ENCODE measurements at places on chromosomes 13 and 19. TPM values are rescaled to one million over a fixed set of nuclear protein-coding genes. Genes with fewer than 3 reads are reported as not detected.

DNA sequence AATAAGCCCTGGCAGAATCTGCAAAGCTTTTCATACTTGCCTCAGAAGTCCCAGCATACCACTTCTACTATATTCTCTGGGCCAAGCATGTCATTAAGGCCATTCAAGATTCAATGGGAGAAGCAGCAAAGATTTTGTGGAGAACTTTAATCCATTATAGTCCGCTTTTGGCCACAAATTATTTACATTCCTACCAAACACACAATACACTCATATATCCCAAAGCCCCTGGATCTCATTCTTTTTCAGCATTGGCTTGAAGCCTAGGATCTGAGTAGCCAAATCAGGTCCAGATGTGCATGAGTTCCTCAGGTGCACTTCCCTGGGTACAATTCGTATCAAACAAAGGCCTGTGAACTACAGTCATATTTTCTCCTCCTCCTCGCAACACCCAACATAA is 203.4 kb downstream of the NDFIP2 start:
- no peak for DNase-seq
- H3K36me3 ChIP-seq = no peaks in the 10 kb centered on the region
- H3K4me1 ChIP-seq = no peaks in the 10 kb centered on the region

SHISA2 gene
- total RNA-seq = 0.07 TPM

DNA sequence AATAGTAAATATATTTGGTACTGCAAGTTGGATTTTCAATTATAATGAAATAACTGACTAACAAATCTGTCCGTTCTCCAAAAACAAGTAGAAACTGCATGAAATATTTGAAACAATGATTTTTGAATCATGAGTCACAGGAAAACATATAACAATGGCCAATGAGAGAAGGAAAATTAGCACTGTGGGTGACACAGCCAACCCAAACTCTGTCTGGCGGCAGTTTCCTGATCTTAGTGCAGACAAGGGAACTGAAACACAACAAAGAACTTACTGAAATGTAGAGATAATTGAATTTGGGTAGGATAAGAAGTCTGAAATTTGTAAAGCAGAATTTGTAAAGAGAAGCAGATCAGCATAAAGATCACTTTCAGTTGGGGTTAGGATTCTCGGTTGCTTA is 2743.3 kb upstream of the PCDH20 start:
- H3K4me1 ChIP-seq = no peaks in the 10 kb centered on the region
- H3K27me3 ChIP-seq = no peaks in the 10 kb centered on the region
- no peak overlapping the region for H3K4me3 ChIP-seq
- no peak for DNase-seq

KLK3 gene
- total RNA-seq = not detected

DNA sequence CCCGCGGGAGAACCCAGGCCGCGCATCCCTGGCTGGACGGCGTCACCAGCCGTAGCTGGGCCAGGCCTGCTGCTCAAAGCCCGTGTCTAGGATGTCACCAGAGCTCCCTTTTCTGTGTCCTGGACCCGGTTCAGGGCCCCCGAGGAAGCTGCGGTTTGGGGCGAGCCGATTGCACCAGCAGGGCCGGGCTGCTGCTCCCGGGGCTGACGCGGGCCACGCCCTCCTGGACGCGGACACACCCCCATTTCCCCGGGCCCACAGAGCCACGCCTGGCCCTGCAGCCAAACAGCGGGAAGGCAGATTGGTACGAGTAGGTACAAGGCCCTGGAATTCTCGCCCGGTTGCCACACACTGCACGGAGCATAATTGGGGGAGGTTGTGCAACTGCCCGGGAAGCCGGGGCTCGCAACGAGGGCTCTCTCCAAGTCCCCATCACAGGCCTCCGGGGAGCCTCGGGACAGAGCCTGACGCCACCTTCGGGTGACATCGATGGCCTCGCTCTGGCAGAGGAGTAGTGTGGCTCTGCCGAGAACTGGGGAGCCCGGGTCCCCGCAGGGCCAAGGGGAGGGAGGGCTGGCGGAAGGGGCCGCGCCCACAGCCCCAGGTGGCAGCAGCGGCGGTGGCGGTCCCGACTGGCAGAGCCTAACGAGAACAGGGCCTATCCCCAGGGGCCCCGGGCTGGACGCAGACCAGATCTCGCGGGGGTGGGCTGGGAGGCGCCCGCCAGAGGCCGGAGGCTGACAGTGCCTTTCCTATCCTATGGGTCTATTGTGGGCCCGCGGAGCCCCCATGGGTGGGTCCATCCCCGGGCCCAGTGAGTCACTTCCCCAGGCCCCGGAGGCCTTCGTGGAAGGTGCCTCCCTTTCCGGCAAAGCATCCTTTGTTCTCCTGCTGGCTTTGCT is 23.5 kb downstream of the KCTD15 start:
- H3K27me3 ChIP-seq = no peaks in the 10 kb centered on the region
- no peaks in the 10 kb centered on the region for H3K36me3 ChIP-seq
- peak overlapping the region; percentile 77 for H3K27ac ChIP-seq
- DNase-seq = peak; percentile 84

EBI3 gene
- 16.8 TPM for total RNA-seq

- H3K4me3 ChIP-seq = no peak overlapping the region
- no peaks in the 10 kb centered on the region for H3K36me3 ChIP-seq
- DNase-seq = no peak
- no peak overlapping the region for H3K27ac ChIP-seq
- peaks cover 15% of the 10 kb centered on the region for H3K4me1 ChIP-seq
These were observed 55.7 kb upstream of the MEDAG start for GRCh38 chr13:30850204-30850866.

DNA sequence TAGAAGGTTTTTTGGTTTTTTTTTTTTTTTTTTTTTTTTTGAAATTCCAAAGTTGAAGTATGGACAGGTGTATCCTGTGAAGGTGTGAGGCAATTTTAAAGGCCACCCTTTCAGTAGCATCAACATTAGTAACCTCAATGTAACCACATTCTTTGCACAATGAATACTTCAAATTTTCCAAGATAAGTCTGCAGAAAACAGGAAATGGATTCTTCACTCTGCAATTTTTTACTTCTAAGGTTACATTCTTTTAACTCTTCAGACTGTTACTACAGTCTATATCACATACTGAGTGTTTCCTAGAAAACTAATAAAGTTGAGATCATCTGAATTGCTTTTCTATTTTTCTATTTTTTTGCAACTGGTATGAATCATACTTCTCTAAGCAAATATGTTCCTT is 569.0 kb upstream of the GPC6 start:
- H3K4me1 ChIP-seq = no peaks in the 10 kb centered on the region
- no peak for DNase-seq
- no peak overlapping the region for H3K4me3 ChIP-seq

DNA sequence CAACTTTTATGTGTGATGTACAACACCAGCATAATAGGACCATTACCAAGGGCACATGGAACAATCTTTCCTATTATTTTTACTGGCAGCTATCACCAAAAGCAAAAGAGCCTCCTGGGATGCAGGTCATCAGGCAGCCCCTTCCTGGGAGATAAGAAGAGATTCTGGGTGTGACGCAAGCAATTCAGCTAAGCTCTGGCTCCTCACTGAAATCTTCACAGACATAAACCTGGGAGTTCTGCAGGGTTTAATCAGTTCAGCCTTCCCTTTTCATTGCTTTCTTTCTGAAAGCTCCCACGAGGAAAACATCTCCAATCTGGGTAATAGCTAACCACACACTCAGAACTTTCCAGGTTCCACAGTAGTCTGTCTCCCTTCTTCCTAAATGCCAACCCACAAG is 341.1 kb downstream of the ENOX1 start:
- no peak overlapping the region for H3K4me3 ChIP-seq
- H3K27me3 ChIP-seq = no peaks in the 10 kb centered on the region
- no peak overlapping the region for H3K27ac ChIP-seq
- no peak for DNase-seq

GRCh38 chr13:98504371-98504963 is 72.4 kb downstream of the STK24 start:
- peak; percentile 60 for DNase-seq
- H3K4me1 ChIP-seq = peaks cover 91% of the 10 kb centered on the region
- H3K27me3 ChIP-seq = no peaks in the 10 kb centered on the region
- H3K27ac ChIP-seq = peak overlapping the region; percentile 20
- peaks cover 52% of the 10 kb centered on the region for H3K36me3 ChIP-seq

GRCh38 chr13:95505986-95506385 is 46.5 kb upstream of the CLDN10 start:
- no peak for DNase-seq
- peaks cover 7% of the 10 kb centered on the region for H3K27me3 ChIP-seq
- no peak overlapping the region for H3K27ac ChIP-seq
- H3K4me1 ChIP-seq = no peaks in the 10 kb centered on the region
- no peak overlapping the region for H3K4me3 ChIP-seq
- no peaks in the 10 kb centered on the region for H3K36me3 ChIP-seq

SIRT2 gene
- 23.1 TPM for total RNA-seq

SMIM24 gene
- not detected for total RNA-seq

GRCh38 chr19:30070198-30070967 is 128.3 kb downstream of the URI1 start:
- no peak overlapping the region for H3K27ac ChIP-seq
- H3K4me1 ChIP-seq = no peaks in the 10 kb centered on the region
- no peak for DNase-seq
- no peaks in the 10 kb centered on the region for H3K36me3 ChIP-seq
- no peak overlapping the region for H3K4me3 ChIP-seq

CEACAM7 gene
- total RNA-seq = not detected

DNA sequence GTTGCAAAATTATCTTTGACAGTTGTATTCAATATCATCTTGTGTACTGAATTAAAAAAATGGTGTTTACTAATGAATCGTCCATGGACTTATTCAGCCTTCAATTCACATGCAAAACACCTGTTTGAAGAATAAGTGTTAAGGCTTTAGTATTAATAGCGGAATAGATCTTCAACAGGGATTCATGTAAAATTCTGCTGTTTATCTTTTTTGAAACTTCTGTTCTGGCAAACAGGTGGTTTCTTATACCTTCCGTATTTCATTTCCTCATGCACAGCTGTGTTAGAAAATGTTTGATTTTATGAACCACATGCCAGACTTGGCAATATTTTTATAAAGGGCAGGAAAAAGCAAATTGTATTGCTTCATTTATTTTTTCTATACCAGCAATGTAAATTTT is 255.7 kb downstream of the DACH1 start:
- DNase-seq = no peak
- no peaks in the 10 kb centered on the region for H3K36me3 ChIP-seq
- no peak overlapping the region for H3K27ac ChIP-seq

DNA sequence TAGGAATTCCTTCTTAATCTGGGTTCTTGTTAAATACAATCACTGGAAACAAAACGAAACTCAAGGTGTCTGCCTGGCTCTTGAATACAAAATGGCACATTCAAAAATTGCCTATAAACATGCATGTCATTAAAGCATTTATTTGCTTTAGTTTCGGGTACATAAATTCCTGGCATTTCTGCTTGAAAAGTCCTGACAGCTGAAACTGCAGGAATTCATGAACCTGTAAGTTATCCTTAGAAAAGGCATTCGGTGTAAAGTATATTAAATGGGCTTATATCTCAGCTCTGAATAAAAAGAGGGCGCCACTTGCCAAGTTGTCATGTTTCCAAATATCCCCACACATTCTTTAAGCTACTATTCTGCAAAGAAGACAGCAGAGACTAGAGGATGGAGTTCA is 32.9 kb downstream of the RXFP2 start:
- peaks cover 8% of the 10 kb centered on the region for H3K4me1 ChIP-seq
- no peak overlapping the region for H3K4me3 ChIP-seq
- no peak overlapping the region for H3K27ac ChIP-seq
- no peak for DNase-seq

DNA sequence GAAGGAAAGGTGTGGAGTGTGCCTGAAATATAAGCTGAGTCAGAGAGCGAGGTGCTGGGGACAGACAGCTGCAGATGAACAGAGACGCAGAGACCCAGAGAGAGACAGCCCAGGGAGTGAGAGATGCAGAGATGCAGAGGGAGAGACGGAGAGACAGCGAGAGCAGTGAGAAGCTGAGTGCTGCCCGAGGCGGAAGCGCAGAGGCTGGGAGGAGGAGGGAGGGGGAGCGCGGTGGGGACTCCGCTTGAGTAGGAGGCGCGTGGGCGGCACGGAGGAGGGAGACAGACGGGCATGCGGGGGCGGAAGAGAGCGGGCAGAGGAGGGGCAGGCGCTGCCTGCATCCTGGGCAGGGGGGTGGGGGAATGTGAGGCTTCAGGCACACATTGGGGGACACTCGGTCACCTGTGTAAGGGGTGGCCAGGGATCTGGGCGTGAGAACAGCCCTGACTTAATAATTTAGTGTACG is 25.7 kb downstream of the SLC8A2 start:
- peaks cover 64% of the 10 kb centered on the region for H3K27me3 ChIP-seq
- peaks cover 3% of the 10 kb centered on the region for H3K36me3 ChIP-seq
- H3K4me1 ChIP-seq = peaks cover 44% of the 10 kb centered on the region
- no peak overlapping the region for H3K4me3 ChIP-seq
- DNase-seq = peak; percentile 71
- H3K27ac ChIP-seq = no peak overlapping the region

PTGER1 gene
- 0.16 TPM for total RNA-seq

DNA sequence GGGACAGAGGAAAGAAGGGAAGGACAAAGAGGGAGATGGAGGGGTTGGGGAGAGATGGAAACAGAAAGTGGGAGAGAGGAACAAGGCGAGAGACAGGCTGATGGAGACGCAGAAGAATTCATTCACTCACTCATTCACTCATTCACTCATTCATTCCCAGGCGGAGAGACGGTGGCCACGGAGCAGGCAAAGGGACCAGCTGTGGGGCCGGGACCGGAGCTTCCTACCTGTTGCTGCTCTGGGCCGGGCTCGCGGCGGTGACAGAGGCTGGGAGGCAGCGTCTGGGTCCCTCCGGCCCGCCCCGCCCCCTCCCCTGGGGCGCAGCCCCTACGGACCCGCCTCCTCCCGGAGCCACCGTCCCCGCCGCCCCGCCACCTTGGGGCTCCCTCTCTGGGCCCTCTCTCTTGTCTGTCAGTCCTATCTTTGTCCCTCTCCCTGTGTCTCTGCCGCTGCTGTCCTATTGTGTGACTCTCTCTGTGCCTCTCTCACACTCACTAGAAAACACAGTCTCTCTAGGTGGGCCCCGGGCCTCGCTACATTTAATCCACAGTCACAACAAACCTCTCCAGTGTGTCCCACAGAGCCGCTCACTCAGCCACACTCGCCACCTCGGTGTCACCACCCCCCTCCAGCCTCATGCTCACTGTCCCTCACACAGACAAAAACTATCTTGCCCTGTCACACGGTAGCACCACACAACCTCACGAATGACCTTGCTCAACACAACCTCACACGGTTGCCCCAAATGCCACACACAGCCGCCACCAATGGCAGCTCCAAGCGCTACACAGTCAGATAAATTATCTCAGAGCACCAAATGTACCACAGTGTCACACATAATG is at the start of gene GNG8:
TSS of gene GNG8 (minus strand) at position 283 of the 842 bp plus-strand sequence. CDS start 1,520 bp downstream, outside the sequence.
- H3K4me1 ChIP-seq = peaks cover 25% of the 10 kb centered on the region
- peak; percentile 65 for DNase-seq

ZNF222 gene
- total RNA-seq = 2.9 TPM

ATP8A2 gene
- 0.30 TPM for total RNA-seq

DNA sequence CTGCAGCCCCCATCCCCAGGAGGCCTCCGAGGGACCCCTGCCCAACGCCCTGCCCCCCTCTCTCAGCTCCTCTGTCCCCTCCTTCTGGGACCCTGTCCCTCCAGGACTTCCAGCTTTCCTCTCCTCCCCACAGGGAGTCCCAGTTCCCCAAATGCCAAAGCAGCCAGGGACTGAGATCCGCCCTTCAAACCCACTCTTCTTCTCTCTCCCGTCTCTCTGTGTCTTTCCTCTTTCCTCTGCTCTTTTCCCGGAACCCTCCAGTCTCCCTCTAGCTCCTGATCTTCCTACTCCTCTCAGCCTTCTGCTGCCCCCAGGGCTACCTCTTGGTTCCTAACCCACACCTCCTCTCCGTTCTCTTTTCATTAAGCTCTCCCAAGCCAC is 377 bp downstream of the CA11 start:
- H3K27me3 ChIP-seq = no peaks in the 10 kb centered on the region
- H3K4me3 ChIP-seq = peak overlapping the region; percentile 79
- H3K36me3 ChIP-seq = no peaks in the 10 kb centered on the region
- DNase-seq = no peak

Measured in activated CD4-positive, alpha-beta T cell treated with anti-CD3 and anti-CD28 coated beads for 36 hours (primary cell).